ENCODE measurements at places on chromosomes 5 and 9.

DNA sequence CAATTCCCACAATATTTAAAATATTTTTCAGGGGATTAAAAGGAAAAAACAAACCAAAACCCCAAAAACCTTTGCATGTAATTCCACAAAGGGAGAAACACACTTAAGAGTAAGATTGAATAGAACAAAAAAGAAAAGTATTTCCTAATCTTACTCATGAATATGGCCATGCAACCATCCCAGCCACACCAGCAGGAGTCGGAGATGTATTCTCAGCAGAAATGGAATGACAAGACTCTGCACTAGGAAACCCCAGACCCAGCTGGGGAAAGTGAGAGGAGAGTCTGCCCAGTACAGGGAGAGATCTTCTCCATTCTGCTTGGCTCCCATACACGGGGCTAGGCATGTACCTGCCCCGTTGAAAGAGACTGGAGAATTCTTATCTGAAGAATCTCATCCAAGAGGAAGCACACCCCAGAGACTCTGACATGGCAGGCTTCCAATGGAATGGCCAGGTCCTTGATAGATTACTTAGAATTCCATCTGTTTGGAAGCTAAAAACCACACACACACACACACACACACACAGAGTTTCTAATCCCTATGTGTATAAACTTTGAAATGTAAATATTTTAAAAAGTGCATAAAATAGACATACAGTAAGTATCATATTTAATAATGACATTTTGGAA is 118.8 kb downstream of the GADD45G start:
- DNase-seq: no peak

- DNase-seq: no peak
Observed at GRCh38 chr9:111178331-111179055, 140.2 kb upstream of the LPAR1 start.

DNA sequence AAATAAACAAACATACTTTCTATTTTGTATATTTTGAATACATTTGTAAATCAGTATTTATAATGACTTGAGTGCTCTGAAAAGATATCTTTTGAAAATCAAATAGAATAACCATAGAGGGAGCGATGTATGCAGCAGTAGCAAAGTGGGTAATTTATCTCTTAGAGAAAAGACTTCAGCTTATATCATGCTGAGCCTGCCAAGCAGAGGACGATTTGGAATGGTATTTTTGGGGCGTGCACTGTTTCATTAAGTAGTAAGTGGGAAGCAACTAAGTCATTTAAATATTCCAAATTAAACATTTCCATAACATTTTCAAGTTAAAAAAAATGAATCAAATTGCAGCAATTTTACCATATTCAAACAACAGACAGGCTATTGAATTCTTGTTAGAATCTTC is 147.6 kb downstream of the CDH10 start:
- no peak for DNase-seq

- DNase-seq: no peak
Observed at GRCh38 chr9:69211424-69212036, 37.5 kb downstream of the TJP2 start.

DNA sequence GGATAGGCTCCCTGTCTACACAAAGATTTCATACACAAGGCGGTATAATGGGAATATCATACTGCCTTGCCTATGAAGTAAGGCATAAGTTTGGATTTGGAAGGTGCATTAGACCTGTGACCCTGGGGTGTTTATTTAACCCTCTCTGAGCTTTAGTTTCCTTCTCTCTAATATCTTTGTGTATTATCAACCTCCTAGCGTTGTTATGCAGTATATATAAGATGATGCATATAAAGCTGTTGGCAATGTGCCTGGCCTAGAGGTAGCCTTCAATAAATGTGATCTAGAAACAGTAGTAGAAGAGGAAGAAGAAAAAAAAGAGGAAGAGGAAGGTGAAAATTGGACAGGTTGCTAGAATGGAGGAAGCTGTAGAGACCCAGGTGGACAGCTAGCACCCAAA is 311.6 kb upstream of the CLINT1 start:
- DNase-seq: no peak

- DNase-seq: no peak
Observed at GRCh38 chr5:172626031-172626581, 15.0 kb upstream of the NEURL1B start.

DNA sequence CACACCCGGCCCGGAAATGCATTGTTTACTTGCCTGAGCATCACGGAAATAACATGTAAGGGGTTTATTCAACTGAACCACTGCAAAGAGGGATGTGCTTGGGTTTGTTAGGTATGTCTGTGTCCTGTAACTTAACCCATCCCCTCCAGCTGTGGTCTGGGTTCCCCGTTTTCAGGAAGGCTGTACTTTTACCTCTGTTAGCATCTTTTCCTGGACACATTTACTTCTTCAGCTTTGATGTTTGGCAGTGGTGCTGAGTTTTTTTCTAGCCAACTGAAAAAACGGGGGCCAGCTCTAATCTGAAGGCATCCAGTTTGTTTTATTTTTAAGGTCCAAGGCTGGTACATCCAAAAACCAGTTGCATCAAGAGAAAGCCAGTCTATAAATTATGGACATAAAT is 561.8 kb downstream of the BNC2 start:
- no peak for DNase-seq

DNA sequence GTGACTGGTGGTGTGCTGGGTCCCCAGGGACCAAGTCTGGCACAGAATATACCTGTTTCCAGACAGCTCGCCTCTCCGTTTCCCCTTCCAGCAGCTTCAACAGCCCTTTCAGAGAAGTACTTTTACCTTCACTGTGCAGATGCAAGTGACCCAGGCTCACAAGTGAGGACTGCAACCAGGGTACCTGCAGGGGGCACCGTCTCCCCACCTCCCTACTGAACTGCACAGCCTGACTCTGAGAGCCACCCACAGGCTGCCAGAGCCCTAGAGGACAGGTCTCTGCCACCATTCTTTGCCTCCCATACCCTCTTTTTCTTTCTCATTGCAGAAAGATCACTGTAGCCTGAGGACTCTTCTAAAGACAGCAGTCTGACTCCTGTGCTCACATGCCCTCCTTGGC is 15.4 kb downstream of the IL9 start:
- peak; percentile 76 for DNase-seq

- no peak for DNase-seq
Observed at GRCh38 chr9:105087910-105088898, 156.2 kb upstream of the SLC44A1 start.

- DNase-seq: no peak
Observed at GRCh38 chr5:134564396-134564795, 38.9 kb downstream of the JADE2 start.

- DNase-seq: no peak
Observed at GRCh38 chr5:149724884-149725283, 5.2 kb upstream of the PPARGC1B start.

DNA sequence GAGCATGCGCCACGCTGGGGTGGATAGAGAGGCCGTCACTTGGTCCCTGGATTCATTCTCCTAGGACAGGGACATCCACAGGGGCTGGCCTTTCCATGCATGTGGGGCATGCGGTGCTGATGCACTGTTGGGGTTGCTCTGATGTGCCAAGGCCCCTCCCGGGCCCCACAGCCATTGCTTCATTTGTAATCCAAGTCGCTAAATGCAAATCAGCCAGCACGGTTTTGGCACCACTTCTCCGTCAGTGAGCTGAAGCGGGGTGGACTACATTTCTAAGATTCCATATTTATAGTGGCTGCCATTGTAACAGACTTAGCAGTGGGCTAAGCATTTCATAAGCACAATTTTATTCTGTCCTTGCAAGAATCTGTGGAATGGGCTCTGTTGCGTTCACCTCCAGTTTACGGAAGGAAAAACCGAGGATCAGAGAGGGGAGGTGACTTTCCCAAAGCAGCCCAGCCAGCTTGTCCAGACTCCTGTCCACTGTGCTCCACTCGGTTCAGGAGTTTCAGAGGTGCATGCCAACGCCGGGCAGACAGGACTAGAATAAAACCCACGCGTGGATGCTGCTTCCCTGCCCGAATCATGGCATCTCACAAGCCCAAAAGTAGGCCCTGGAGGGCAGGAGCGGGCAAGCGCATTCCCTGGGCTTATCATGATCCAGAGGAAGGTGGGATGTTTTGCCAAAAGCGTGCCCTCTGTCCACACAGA is 102.6 kb upstream of the COL5A1 start:
- DNase-seq: no peak

GRCh38 chr9:37157726-37158377 is 37.5 kb downstream of the ZCCHC7 start:
- no peak for DNase-seq

DNA sequence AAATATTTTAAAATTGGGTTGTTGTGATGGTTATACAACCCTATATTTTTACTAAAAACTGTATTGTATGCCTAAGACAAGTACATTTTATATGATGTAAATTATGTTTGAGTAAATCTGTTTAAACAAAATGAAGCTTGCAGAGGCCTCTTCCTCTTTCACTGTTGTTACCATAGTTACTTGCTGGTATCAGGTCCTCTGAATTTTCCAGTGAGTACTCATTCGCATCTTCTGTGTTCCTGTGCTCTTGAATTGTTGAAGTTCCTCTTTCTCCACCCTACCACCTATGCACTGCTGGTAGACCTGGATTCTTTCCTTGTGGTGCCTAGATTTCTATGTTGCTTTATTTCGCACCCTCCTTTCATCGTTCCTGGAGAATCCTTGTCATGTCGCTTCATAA is 938.5 kb upstream of the ACO1 start:
- DNase-seq: no peak

DNA sequence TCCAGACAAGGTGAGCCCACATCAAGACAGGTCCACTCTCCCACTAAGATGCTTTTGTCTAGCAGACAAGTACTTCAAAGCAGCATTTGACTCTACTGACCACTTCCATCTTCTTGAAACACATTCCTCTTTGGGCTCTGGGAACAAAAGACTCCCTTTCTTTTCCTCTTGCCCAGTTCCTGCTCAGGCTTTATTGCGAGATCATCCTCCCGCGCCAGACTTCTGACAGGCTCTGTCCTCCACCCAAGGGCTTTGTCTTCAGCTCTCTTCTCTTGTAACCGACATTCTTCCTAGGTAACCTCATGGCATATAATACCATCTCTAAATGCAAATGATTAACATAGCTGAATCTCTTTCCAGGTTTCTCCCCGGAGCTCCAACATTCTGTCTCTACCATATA is 85.8 kb downstream of the NUDT12 start:
- DNase-seq: no peak

Measured in iPS-NIHi11 (cell line).